Activated CD4-positive, alpha-beta T cell treated with anti-CD3 and anti-CD28 coated beads, Interleukin-2, amount 10 ng/mL, durations not matched to agents 7 days and 5 days (primary cell): ENCODE measurements at places on chromosomes 3 and 15. TPM values are rescaled to one million over a fixed set of nuclear protein-coding genes. Genes with fewer than 3 reads are reported as not detected.

GRCh38 chr15:57463360-57463759 lies 87.1 kb downstream of the CGNL1 start:
- no peak for DNase-seq

FAM81A gene
- 0.73 TPM for total RNA-seq

GRCh38 chr3:122929188-122930062 lies 98.1 kb downstream of the SEMA5B start:
- DNase-seq = no peak

ADAMTS9 gene
- total RNA-seq = not detected

GRCh38 chr15:29616512-29616911 lies 205.8 kb downstream of the TJP1 start:
- no peak for DNase-seq
